Omental fat pad (tissue), 4 donors: ENCODE measurements at places on chromosomes 1 and 21.

DNA sequence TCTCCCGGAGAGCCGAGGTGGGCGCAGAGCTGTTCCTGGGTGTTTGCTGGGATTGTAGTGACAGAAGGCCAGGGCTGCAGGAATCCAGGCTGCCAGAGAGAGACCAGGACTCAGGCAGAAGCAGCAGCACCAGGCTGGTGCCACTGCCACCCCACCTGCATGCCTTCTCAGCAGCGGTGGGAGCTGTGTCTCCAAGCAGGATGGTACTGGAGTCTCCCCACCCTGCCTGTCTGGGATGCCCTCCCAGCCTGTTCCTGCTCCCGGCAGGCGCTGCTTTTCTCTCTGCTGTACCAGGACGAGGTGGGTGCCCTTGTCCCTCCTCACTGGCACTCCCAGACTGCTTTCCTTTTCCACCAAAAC, 4.5 kb upstream of the HES4 start:
- no peak for DNase-seq

DNA sequence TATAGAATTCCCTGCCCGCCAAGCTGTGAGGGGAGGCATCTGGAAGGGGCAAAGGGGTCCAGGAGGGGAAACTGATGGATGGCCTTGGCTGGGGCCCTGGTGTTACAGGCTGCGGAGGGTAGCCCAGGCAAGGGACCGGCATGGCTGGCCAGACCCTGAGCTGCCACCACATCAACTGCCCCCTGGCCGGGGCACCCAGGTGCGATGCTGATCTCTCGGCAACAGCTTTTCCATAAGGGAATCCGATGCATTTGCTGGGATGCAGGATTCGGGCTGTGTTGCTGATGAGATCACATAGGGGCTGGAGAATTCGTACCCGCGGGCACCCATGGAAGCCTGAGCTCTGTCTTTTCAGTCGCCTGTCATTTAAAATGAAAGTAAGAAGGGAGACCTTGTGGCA, 73.7 kb downstream of the PRDM16 start:
- no peak for DNase-seq

DNA sequence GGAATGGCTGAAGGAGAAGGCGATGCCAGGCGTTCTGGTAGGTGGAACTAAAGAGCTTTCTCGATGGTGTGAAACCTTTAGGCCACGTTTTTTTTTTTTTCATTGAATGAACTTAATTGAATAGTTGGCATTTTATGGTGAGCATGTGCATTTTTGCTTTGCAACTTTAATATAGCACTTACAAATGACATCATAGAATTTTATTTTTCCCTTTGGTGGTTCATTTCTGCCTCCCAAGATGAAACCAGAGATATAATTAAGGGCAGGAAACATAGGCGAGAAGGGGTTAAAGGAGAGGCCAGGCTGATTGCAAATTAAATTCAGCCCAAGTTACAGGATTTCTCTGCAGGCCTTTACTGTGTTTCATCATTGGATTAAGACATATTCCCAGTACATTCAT, 85.5 kb upstream of the L1TD1 start:
- no peak for DNase-seq

DNA sequence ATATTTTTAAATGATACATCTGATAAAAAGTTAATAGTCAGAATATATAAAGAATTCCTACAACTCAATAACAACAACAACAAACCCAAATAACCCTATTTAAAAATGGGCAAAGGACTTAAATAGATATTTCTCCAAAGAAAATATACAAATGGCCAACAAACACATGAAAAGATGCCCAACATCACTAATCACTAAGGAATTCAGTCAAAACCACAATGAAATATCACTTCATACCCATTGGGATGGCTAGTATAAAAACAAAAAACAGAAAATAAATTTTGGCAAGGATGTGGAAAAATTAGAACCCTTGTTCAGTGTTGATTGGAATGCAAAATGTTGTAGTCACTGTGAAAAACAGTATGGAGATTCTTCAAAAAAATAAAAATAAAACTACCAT, 184.8 kb upstream of the RAB4A start:
- DNase-seq: no peak

GRCh38 chr1:60540141-60540540, 466.6 kb upstream of the C1orf87 start:
- no peak for DNase-seq

DNA sequence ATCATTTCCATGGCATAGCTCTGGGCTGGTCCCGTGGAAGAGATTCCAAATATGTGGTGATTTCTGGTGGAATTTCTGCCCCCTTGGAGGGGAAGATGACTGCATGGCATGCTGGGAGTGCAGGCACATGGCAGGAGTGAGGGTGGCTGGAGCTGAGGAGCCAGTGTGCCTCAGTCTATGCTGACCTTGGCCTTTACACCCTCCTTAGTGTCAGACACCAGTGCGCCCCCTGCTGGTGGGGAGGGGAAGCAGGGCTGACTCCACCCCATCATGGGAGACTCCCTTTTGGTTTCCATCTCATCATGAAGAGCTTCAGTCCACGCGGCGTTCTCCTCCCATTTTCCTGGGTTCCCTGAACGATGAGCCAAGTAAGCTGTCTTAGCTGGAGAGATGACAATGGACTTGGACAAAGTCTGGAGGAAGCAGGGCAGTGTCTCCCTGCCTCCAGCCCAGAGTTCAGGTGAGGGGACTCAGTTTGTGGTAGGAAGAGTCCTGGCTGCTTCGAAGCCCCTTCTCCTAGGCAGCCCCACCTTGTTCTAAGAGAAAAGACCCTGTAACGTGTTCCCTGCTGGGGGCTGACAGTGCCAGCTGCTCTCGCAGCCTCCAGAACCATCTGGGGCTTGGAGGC, 10.3 kb downstream of the ALX3 start:
- peak; percentile 38 for DNase-seq

GRCh38 chr21:42010507-42011495, 641 bp upstream of the ZBTB21 start:
- no peak for DNase-seq

- DNase-seq: no peak
Observed at GRCh38 chr21:31908106-31909031, 35.5 kb downstream of the HUNK start.

DNA sequence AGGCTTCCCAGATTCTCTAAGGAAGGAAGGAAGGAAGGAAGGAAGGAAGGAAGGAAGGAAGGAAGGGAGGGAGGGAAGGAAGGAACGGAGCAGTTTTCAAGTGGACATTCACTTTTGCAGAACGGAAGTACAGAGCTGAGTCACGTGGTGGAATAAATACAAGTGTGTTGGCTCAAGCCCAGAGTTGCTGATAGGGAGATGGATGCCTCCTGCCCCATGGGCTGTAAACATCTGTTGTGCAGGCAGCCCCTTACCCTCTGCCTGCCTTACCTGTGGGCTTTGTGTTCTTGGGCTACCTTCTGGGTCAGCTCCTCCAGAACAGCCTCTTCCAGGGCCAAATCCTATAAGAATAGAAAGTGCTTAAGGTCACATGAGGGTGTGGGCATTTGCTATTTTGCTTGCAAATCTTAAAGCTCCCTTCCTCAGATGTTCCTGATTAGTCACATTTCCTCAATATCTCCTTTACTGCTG, 121.7 kb downstream of the SMYD2 start:
- no peak for DNase-seq

GRCh38 chr1:224014330-224014649, 99.6 kb upstream of the FBXO28 start:
- DNase-seq: no peak

DNA sequence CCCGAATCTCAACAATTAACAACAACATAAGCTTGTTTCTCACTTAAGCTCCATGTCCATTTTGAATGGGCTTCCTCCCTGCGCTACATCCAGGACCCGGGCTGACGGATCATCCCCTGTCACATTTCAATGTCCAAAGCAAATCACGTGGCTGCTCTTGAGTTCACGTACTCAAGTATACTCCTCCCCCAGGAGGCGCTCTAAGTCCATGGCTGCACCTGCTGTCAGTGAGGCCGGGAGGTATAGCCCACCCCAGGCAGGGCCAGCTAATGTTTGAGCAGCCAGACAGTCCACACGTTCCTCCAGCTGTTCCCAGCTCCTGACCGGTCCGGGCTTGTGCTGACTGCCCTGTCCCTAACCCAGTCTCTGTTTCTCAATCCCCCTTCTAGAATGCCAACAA, 220.8 kb downstream of the SLC35F3 start:
- no peak for DNase-seq

- DNase-seq: no peak
Observed at GRCh38 chr1:68230484-68230802, 1.9 kb downstream of the WLS start.

- no peak for DNase-seq
Observed at GRCh38 chr1:201381130-201381529, 3.6 kb upstream of the TNNT2 start.

DNA sequence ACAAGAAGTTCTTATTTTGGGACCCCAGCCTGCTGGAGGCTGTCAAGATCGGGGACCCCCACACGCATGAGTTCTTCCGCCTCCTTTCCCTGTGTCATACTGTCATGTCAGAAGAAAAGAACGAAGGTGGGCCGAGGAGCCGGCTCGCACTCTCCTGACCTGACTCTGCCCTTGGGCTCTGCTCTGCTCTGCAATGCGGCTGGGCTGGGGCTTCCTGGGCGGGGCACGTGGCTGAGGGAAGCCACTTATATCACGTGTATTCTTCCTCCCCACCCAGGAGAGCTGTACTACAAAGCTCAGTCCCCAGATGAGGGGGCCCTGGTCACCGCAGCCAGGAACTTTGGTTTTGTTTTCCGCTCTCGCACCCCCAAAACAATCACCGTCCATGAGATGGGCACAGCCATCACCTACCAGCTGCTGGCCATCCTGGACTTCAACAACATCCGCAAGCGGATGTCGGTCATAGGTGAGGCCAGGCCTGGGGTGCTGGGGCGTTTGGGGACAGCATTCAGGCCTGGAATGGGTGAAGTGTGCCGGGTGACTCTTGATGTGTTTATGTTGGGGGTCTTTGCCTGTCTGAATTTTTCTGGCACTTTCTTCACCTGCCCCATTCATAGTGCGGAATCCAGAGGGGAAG, 17.6 kb downstream of the ATP8B2 start:
- DNase-seq: no peak

DNA sequence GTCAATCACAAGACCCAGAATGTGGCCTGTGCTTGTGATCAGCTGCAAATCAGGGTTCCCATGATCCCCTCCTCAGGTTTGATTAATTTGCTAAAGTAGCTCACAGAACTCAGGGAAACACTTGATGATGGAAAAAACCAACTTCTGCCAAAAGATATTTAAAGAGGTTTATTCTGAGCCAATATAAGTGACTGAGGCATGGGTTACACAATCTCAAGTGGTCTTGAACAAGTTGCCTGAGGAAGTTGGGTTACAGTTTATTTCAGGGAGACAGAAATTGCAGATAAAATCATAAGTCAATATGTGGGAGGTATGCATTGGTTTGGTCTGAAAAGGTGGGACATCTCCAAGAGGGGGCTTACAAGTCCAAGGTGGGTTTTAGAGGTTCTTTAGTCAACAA, 243.1 kb downstream of the S1PR1 start:
- DNase-seq: no peak

GRCh38 chr1:116737855-116738321, 16.3 kb upstream of the CD2 start:
- no peak for DNase-seq

DNA sequence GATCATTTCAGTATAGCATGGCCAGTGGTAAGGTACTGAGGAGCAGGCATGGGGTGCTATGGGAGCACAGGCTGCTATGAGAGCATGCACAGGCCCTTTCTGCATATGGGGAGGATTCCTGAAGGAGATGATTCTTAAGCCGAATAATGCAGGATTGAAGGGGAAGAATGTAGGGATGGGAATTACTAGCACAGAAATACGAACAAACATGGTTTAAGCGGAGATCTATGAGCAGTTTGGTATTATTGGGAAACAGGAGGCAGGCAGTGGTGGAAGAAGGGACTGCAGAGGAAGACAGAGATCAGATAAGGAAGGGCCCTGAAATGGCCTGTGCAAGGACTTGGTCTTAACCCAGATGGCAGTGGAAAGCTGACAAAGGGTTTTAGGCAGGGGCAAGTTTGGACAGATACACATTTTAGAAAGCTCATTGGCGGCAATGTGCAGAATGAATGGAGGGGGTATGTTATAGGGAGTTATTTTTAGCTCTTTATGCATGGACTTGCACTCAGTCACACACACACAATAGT, 1.7 kb downstream of the OSCP1 start:
- DNase-seq: no peak

GRCh38 chr1:147781056-147781471, 20.7 kb upstream of the GJA5 start:
- DNase-seq: no peak

- no peak for DNase-seq
Observed at GRCh38 chr1:23461050-23461449, 22.9 kb downstream of the ASAP3 start.

GRCh38 chr1:85580872-85581801, 576 bp downstream of the CCN1 start:
- DNase-seq: no peak

GRCh38 chr1:11462224-11462923, 16.6 kb upstream of the DISP3 start:
- no peak for DNase-seq
